ENCODE measurements at places on chromosomes 16 and 17.
A peak's percentile ranks its signal among the peaks of the same experiment; 100 is the strongest.

- DNase-seq: no peak
Measured at GRCh38 chr16:8544406-8544805, 45.9 kb downstream of the TMEM114 start.

DNA sequence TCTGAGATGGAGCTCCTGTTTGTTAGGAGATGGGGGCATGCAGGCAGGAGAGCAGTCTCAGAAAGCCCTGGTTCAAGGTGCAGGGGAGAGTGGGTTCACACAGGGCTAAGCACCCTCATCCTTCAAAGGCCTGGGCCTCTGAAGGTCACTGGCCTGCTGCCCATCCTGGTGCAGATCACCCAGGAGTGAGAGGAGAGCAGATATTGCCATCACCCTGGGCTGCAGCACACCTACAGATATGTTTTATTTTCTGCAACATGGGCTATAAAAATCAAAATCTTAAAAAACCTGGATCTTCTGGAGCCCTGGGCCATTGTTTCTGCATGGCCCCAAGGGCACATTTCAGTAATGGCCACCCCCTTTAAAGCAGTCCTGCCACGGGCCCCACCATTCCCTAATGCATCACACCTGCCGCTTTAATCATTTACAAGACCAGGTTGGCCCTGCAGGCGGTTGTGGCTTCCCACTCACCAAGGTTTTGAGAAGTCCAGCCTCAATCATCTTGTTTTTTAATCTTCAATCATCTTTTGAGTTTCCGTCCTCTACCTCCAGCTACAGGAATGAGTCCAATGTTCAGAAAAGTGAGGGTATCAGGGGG lies 20.4 kb upstream of the NUP93 start:
- no peak for DNase-seq

DNA sequence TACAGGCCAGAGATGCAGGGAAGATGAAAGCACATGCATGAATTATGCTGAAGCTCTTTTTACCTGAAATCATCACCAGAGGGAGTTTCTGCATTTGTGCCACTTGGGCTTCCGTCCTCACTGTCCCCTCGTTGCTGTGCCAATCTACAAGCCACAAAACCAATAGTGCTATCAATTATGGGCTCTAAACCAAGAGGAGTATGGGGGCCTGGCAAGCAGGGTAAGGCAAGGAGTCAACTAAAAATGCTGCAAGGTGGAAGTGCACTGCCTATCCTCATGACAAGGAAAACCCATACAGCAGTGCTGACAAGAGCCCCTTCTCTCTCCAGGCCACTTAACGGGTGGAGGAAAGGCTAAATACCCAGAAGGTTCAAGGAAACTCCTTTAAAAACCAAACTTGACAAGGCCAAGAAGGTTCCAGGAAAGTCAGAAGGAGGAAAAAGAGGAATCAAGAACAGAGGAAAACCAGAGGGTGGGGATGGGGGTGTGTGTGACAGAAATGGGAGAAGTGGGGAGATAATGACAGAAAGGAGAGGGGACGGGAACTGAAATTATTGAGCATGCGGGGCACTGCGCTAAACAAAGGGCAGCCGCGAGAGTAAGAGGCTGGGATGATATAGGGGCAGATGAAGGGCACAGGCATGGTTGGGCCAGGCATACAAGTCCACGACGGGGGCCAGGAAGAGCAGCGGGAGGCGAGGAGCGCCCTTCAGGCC lies 674 bp downstream of the C17orf75 start:
- DNase-seq: no peak

DNA sequence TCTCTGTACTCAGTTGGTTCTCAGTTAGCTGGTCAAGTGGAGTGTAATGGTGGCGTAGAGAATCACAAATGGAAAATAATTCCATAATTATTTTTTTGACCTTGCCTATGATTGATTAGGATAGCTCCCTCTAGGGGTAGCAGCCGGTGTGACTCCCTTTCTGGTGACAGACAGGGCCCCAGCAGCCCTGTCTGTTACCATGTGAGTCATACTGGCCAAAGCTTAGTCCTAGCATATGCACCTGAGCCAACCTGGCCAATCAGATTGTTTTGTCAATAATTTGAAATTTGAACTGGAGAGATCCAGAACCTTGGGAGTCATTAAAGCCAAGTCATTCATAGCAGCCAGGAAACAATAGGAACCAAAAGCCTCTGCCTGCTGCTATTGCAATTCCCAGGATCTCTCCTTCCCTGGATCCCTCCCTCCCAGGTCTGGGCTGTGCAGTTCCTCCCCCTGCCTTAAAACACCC lies 5.6 kb downstream of the PNPO start:
- peak; percentile 75 for DNase-seq

- no peak for DNase-seq
Measured at GRCh38 chr17:19248151-19248927, 11.2 kb downstream of the EPN2 start.

DNA sequence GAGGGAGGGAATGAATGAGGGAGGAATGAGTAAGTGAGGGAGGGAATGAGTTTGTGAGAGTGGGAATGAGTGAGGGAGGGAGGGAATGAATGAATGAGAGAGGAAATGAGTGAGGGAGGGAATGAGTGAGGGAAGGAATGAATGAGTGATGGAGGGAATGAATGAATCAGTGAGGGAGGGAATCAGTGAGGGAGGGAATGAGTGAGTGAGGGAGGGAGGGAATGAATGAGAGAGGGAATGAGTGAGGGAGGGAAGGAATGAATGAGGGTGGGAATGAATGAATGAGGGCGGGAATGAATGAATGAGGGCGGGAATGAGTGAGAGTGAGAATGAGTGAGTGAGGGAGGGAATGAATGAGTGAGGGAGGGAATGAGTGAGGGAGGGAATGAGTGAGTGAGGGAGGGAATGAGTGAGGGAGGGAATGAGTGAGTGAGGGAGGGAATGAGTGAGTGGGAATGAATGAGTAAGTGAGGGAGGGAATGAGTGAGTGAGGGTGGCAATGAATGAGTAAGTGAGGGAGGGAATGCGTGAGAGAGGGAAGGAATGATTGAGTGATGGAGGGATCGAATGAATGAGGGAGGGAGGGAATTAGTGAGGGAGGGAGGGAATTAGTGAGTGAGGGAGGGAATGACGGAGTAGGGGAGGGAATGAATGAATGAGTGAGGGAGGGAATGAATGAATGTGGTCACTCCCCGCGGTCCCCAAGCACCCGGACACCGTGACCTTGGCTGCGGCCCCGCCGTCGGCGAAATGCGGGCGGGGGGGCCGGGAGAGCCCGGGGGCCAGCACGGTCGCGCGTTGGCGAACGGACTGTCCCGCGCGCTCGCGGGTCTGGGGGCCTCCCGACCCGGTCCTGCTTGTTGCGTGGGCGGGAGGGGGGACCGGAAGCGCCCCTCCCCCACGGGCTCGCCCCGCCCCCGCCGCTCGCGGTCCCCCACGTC lies 1.1 kb upstream of the UBE2I start:
- no peak for DNase-seq

DNA sequence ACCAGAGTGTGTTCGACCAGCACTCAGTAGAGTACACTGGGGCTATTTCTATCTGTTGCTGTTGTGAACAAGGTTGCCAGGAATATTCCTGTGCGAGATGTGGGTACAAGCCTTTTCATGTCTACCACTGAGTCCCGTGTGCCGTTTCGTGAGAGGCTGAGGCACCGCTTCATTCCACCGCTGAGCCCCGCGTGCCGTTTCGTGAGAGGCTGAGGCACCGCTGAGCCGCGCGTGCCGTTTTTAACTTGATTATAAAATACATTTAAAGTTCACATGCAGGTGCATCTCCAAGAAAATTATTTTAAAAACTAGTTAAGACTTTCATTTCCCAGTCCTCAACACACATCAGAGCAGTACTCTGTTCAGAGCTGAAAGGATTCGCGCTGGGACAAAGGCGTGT lies 78.7 kb upstream of the ZNF750 start:
- DNase-seq: no peak

GRCh38 chr17:71431146-71431545 lies 689.7 kb upstream of the SOX9 start:
- DNase-seq: no peak

DNA sequence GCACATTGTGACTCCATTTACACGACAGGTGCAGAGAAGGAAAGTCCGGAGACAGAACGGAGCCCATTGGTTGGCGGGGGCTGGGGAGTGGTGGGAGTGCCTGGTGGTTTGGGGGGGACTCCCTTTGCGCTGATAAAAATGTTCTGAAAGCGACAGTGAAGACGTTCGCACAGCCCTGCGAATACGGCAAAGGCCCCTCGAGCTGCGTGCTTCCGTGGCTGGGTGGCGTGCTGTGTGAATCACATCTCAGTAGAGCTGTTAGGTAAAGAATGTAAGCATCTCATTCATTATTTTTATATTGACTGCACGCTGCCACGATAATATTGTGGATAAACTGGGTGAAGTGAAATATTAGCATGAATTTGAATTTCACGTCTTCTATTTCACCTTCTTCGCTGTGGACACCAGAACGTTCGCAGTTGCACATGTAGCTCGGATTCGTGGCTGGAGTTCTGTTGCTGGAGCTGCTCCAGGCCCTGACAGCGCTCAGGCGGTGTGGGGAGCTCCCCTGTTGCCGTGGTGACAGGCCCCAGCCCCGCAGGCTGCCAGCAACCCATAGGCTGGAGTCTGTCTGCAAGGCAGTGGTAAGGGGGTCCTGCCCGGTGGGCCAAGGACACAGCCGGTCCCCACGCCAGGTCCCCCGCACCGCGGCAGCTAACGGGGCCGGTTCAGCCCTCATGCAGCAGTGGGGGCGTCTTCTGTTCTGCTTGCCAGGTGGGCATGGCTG lies 44.6 kb downstream of the SOX8 start:
- peak; percentile 53 for DNase-seq

DNA sequence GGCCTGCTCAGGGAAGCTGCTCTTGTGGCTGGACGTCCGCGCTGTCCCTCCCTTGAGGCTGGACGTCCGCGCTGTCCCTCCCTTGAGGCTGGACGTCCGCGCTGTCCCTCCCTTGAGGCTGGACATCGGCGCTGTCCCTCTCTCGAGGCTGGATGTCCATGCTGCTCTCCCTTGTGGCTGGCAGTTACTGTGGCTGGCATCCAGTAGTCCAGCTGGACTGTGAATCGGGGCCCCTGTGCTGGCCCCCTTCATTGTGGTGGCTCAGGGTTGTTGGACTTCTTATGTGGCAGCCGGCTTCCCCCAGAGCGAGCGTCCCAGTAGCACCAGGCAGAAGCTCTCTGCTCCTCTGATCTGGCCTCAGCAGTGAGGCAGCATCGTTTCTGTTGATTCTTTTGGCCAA lies 141.5 kb downstream of the IRF8 start:
- no peak for DNase-seq

GRCh38 chr16:55019419-55020131 lies 88.9 kb downstream of the IRX5 start:
- no peak for DNase-seq

DNA sequence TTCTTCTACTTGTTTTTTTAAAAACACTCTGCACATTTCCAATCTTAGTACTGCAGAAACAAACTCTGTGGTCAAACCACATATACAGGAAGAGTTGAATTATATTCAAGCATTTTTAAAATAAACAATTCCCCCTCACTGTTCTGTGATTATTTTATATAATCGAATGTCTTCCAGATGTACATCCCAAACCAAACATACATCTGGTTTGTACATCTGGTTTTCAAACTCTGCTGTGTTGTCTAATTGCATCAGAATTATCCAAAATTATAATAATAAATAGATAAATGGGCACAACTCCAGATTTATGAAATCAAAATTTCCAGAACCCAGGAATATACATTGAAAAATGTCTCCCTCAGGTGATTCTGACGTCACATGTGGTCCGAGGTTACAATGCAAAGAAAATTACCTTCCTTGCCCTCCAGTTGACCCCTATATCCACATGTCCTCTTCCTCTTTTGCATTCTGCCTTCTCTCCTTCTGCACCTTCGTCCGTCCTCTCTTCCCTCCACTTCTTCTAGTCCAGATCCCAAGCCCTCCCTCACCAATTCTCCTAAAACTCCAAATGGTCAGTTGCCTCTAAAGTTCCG lies 13.3 kb upstream of the CCDC144A start:
- DNase-seq: no peak

- DNase-seq: peak; percentile 66
Measured at GRCh38 chr17:30021708-30022317, 80.4 kb downstream of the EFCAB5 start.

DNA sequence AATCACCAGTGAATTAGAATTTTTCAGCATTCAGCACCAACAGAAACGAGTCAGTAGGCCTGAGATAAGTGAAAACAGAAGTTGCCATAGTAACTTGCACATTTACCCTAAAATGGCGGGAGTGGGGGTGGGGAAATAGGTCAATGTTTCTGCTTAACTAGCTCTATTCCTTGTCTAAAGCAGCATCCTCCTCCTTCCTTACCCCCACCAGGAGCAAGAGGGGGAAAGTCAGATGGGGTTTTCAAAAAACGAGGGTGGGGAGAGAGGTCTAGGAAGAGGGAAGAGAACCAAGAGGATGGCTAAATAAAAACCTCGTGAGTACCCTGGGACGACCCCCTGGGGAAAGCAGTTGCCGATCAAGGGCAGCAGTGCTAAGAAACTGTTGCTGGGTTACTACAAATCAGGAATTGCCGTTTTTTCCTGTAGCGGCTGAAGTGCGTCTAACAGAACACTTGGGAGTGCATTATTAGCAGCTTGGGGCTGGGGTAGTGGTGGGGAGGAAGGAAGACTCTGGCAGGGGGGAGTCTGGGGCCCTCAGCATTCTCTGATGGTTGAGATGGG lies 34.4 kb upstream of the MNT start:
- DNase-seq: peak; percentile 58

DNA sequence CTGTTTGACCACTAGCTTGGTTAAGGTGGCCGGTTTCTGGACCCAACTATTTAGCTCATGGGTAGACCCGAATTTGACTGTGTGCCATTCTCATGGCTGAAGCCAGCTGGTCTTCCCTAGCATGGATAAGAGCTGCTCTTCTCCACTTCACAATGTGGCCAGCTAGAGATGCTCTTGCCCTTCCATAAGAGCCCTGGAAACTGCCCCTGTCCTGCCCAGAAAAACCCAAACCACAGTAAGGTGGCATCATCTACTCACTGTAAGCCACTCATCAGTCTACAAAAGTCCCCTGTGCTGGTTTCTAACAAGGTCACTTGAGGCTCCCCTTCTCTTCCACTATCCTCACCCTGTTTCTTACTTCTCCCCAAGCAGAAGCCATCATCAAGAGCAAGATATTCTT lies 165.1 kb downstream of the HS3ST2 start:
- no peak for DNase-seq

GRCh38 chr17:49074851-49075540 lies 57.6 kb upstream of the B4GALNT2 start:
- DNase-seq: no peak

- no peak for DNase-seq
Measured at GRCh38 chr17:59439741-59440211, 108.3 kb downstream of the YPEL2 start.

Measured in neural progenitor cell (in vitro differentiated cells).